Cortex of kidney (tissue), 1 donor: ENCODE measurements at places on chromosomes 2 and 18.

- DNase-seq, result no peak
Observed at GRCh38 chr18:37328946-37329719, 236.5 kb downstream of the CELF4 start.

GRCh38 chr2:21860907-21861306, 737.1 kb downstream of the TDRD15 start:
- no peak for DNase-seq

GRCh38 chr2:12429779-12430406, 286.8 kb upstream of the TRIB2 start:
- no peak for DNase-seq

DNA sequence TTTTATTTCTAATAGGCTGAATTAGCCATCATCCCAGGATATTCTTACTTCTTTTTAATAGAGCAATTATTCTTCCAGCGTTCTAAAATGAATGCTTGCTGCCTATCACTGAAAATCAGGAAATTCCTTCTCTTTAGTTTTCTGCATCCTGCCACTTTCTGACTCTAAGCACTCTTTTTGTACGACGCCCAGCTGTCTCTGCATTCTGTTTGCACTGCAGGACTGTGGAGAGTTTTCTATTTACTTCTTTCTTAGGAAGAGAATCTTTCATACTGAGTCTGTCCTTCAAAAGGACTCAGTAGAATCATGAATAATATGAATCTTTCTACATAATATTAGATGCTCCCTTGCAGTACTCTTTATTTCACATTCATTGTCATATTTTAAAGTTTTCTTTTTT, 360.4 kb upstream of the DSEL start:
- no peak for DNase-seq

DNA sequence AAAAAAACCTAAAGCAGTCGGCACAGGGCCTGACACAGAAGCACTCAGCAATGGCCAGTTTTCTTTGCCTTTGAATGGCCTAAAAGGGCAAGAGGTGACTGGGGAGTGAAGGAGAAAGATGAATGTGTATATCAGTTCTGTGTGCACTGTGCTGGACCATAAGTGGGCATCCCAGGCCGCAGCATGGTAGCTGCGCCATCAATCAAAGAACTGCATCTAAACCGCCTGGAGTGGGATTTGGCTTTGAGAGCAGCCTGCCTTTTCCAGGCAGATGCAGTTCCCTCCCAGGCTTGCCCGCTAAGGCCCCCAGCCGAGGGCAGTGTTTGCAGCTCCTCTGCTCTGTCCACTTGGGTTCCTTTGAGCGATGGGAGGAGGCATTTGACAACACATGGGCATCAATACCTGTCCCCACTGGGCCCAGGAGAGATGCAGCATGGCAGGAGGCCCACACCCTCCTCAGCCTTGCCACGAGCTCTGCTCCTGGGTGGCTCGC, 144.1 kb downstream of the FAM210A start:
- DNase-seq, result no peak
